ENCODE measurements at places on chromosomes 3 and 15.

DNA sequence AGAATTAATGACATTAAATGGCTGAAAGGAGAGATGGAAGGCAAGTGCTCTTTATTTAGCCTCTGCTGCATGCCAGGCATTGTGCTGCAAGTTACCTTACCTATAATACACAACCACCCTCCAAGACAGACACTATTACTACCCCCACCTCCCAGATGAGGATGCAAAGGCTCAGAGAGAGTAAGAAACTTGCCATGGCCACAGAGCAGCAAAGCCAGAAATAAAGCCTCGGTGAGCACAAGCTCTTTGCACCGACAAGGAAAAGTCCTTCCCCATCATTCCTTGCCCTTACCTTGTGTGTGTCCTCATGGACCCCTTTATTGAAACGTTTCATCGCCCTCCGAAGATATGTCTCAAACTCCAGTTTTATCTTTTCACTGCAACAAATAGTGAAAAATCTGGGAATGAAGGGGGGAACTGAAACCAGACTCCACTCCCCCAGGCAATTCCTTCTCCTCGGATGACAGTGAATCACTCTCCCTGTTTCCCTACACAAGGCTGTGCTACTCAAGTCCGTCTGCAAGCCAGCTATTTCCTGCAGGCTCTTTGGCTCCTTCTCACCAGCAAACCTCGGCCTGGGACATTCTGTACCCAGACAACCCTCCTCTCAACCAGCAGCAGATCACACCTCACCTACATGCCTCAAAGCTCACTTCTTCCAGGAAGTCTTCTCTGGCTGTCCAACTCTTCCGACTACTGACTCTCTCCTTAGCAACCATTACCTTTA is 11.4 kb downstream of the XPC start:
- no peak for DNase-seq

- DNase-seq: no peak
These were observed 13.0 kb downstream of the MITF start for GRCh38 chr3:69752241-69752640.

GRCh38 chr3:155605571-155605970 is 139.3 kb downstream of the PLCH1 start:
- no peak for DNase-seq

DNA sequence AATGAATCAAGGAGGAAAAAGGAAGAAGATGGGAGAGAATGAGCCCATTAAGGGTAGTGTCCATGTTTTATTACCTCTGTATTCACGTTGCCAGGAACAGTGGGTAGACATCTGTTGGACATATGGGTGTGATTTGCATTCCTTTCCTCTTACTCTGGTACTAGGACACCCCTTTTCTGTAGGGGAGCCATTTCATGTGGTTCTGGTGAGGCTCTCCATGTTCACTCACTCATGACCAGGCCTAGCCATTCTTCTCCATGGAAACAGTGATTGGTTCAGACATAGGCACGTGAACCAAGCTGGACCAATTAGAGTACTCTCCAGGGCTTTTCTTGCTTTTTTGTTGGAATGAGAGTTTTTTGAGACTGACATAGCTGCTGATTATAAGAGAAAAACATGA is 39.6 kb upstream of the PDCD6IP start:
- no peak for DNase-seq

GRCh38 chr3:8981700-8982099 is 18.4 kb upstream of the RAD18 start:
- DNase-seq: no peak

- no peak for DNase-seq
These were observed 279.7 kb upstream of the GOLGA6L4 start for GRCh38 chr15:83955806-83956265.

- no peak for DNase-seq
These were observed 101.1 kb downstream of the CPNE4 start for GRCh38 chr3:131933665-131934064.

GRCh38 chr3:55380561-55380960 is 106.5 kb downstream of the WNT5A start:
- DNase-seq: no peak

DNA sequence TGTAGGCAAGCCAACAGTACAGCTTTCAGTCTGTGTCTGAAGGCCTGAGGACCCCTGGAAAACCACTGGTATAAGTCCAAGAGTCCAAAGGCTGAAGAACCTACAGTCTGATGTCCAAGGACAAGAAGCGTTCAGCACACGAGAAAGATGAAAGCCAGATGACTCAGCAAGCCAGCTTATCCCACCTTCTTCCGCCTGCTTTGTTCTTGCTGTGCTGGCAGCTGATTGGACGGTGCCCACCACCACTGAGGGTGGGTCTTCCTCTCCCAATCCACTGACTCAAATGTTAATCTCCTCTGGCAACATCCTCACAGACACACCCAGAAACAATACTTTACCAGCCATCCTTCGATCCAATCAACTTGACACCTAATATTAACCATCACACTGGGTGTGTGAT is 59.0 kb upstream of the PDZRN3 start:
- no peak for DNase-seq

- DNase-seq: no peak
These were observed 11.6 kb downstream of the NT5DC2 start for GRCh38 chr3:52521881-52522650.

- no peak for DNase-seq
These were observed 86.2 kb downstream of the DHX30 start for GRCh38 chr3:47888986-47889757.

- no peak for DNase-seq
These were observed 64.8 kb downstream of the IGF2BP2 start for GRCh38 chr3:185760088-185760487.

DNA sequence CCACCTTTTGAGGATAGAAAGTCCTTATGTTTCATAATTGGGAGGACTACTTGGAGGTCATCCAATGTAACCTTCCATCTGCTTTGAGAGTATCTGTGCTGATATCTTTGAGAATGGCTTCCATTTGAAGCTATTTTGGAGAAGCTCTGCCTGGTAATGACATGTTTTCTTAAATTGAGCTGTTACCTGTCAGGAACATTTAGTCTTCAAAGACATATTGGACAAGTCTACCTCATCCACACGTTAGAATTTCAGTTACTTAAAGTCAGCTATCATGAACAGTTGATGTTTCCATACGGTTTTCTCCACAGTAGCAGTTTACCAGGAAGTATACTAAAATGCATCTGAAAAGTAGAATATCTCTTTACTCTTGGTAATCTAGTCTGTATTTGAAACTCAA is 318.5 kb downstream of the EDEM1 start:
- DNase-seq: no peak

DNA sequence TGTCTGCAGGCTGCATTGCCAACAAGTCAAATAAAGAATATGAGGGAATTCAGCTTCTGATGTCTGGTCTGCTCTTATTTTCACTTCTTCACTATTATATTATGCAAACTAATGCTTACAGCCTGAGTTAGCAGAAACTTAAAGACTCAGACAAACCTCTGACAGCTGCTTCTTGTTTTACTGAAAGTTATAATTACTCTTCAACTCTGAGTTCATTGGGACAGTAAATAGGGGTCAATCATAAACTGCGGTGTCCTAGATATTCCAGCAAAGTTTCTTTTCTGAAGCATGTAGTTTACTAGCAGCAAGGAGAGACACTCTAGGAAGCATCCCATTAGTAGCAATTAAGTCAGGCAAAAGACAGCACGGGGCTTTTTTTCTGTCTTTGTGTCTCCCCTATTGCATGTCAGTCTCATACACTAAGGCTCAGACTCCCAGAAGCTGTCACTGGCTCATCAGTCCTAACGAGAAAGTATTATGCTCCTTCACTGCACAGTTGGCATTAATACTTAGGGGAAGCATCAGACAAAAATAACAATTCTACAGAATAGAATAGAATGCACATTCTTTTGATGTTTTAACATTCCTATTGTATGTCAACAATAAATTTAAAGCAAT is 1060.8 kb downstream of the ROBO1 start:
- DNase-seq: no peak

DNA sequence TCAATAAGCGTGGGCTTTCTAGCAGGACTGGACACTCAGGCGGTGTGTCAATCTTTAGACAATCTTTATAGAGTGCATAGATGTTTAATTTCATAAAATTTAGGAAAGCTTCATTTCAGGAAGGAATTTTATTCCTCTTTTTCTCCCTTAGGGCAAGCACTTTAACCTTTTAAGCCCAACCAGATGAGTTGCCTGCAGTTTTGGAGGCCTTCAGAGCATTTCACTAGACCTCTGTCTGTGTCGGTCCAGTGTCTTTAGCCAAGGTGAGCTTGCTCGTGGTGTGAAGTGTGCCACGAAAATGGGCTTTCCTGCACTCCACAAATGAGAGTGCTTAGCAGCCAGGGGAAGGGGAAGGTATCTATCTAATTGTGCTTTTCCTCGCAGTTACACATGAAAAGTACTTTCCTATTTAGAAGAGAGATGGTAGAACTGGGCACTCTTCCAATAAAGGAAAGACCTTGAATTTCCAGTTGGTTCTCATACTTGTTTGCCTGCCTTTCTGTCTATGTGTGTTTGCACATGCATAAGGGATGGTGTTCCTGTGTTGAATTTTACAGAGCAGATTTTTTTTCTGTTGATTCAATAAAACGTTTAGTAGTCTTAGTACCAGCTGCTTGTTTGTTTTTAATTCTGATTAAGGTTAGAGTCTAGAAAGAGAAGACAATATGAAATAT is 53.6 kb downstream of the FEZF2 start:
- DNase-seq: no peak

DNA sequence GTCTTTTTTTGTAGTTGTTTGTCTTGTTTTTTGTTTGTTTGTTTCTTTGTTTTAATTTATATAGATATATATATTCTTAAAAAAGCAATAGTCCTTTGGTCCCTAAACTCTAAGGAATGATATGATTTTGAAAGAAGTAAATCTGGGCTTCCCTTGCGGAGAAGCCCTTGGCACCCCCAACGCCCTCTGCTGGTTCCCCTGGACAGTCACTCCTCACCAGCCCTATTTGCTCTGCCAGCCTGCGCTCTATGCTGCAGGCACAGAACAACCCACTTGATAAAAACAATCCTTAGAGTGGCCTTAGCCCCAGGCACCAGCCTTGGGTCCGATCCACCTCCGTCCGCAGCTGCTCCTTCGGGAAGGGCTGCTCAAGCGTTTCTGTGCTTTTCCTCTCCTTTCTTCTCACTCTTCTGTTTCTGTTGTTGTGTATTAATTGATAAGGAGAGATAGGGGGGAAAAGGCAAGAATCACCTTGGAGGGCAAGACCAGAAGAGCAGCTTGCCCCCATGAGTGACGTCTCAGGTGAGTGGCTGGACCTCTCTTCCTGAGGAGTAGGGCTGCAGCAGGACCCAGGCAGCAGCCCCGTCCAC is 13.7 kb upstream of the PARP6 start:
- peak; percentile 42 for DNase-seq

DNA sequence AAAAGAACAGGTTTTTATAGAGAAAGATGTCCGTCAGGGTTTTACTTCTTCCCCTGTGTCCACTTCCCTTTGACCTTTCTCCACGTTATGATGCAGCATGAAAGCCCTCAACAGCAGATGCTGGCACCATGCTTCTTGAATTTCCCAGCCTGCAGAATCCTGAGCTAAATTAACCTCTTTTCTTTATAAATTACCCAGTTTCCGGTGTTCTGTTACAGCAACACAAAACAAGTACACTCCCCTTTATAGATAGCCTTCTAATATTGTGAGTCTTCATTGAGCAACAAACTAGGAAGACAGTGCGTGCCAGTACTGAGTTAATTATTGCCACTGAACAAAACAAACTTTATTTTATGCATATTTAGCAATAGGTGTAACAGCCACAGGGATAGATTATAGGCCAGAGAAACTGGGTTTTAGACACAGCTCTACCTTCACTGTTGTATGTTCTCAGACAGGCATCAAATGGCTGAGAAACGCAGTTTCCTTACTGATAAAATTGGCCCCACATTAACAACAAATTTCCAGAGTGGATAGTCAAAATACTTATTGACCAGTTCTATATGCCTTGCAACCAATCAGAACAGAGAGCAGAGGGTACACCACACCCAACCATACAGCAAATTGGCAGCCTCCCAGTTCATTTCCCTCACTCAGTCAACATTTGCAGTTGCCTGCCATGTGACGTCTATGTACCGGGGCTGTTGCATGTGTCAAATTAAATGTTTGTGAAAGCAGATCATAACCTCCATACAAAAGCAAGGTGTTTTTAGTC is 14.4 kb upstream of the TBL1XR1 start:
- DNase-seq: no peak

DNA sequence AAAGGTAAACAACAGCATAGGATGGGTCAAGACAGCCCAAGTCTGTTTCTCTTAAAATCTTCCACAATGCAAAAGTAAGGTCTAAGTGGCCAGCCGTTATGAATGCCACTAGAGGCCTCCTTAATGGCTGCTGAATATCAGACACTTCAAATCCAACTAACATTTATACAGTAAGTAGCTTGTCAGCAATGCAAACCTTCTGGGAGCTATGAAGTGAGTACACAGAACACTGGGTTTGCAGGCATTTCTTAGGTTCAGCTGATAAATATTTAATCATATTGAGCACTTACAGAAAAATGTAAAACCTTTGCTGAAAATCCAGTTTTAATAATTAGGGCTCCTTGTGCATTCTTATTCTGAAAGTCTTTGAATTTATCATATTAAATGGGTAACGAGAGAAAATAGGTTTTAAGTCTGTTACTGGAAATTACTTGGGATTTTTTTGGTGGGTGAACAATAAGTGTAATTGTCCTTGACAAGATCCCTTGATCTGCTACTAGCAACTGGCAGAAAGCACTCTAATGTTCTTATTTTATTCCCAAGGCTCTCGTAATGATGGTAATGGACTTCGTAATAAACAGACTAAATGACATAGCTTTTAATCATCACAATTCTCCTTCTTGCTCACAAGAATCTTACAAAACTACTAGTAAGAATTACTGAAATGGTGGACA is 141.7 kb upstream of the GPR149 start:
- DNase-seq: no peak
